Vagina (tissue), 2 donors: ENCODE measurements at places on chromosomes 1 and 21. TPM values are rescaled to one million over a fixed set of nuclear protein-coding genes. Genes with fewer than 3 reads are reported as not detected.
A peak's percentile ranks its signal among the peaks of the same experiment; 100 is the strongest.

S100A7A gene
- total RNA-seq: not detected

CDCA8 gene
- total RNA-seq: 2.2 TPM

FMN2 gene
- total RNA-seq: not detected

DNA sequence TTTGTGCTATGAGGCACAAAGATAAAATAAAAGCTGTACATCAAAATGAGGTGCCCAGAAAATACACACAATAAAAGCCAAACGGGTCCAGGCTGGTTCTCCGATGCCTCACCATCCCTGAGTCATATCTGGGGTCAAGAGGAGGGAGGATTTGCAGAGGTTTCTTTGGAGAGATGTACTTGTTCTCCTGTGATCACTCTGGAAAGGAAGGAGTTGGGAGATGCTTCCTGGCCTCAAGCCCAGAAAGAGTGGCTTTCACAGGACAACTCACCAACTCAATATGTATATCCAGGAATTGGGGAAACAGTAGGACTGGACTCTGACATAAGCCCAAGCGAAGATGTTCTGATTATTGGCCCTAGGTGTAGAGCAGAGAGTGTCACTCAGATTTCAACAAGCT lies 51.9 kb downstream of the DIPK1A start:
- DNase-seq: no peak
- H3K27me3 ChIP-seq: no peaks in the 10 kb centered on the region
- peaks cover 21% of the 10 kb centered on the region for H3K4me1 ChIP-seq
- no peak overlapping the region for H3K27ac ChIP-seq
- no peaks in the 10 kb centered on the region for H3K36me3 ChIP-seq
- no peak overlapping the region for H3K4me3 ChIP-seq

DNA sequence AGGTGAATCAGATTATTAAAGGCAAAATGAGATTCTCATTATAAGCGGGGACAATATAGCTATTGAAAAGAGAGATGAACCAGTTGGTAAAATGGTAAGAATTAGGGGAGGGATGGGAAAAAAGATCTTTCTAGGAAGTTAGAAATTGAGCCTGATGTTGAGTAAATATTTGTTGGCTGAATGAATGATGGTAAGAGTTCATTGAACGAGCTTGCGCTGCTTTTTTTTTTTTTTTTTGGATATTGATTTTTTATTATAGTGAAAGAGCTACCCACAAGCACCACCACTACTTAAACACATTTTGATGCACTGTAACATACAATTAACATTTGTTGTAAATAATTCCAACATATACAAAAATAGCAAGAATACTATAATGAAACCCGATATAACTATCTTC lies 1.1 kb upstream of the GCLM start:
- peak overlapping the region; percentile 80 for H3K27ac ChIP-seq
- peaks cover 14% of the 10 kb centered on the region for H3K4me1 ChIP-seq
- no peak overlapping the region for H3K4me3 ChIP-seq

- no peaks in the 10 kb centered on the region for H3K36me3 ChIP-seq
- H3K4me3 ChIP-seq: no peak overlapping the region
- peak overlapping the region; percentile 74 for H3K27ac ChIP-seq
- H3K4me1 ChIP-seq: peaks cover 58% of the 10 kb centered on the region
- no peak for DNase-seq
These were observed 103.2 kb upstream of the JUN start for GRCh38 chr1:58887059-58887458.

DNA sequence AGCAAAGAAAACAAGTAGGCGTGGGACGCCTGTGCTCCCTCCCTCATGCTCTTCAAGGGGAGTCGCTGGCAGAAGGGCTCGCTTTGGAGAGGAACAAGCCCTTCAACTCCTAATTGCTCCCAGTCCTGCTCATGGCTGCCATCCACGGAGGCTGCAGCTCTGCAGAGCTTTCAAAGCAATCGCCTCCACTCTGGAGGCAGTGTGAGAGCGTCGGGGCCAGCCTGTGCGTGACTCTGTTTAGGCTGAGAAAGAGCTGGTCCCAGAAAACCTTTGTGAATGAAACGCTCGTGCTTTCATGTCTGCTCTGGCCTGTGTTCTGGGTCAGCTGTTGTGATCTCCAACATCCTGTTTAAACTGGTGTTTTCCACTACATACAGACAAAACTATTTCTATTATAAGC lies 23.9 kb upstream of the RUNX1 start:
- H3K27ac ChIP-seq: peak overlapping the region; percentile 60
- DNase-seq: no peak
- no peaks in the 10 kb centered on the region for H3K4me1 ChIP-seq

GRCh38 chr1:226002667-226003501 lies 3.7 kb upstream of the SDE2 start:
- peak overlapping the region; percentile 54 for H3K27ac ChIP-seq
- DNase-seq: no peak
- no peaks in the 10 kb centered on the region for H3K27me3 ChIP-seq
- H3K4me3 ChIP-seq: no peak overlapping the region

- no peak overlapping the region for H3K4me3 ChIP-seq
- DNase-seq: no peak
- peaks cover 7% of the 10 kb centered on the region for H3K4me1 ChIP-seq
- no peak overlapping the region for H3K27ac ChIP-seq
- no peaks in the 10 kb centered on the region for H3K27me3 ChIP-seq
These were observed 9.2 kb downstream of the SPATA6 start for GRCh38 chr1:48462716-48463302.
